CD4-positive, alpha-beta memory T cell (primary cell): ENCODE measurements at places on chromosomes 16 and 17. TPM values are rescaled to one million over a fixed set of nuclear protein-coding genes. Genes with fewer than 3 reads are reported as not detected.

CLEC18A gene
- 7.2 TPM for total RNA-seq

TNS4 gene
- total RNA-seq = 1.8 TPM

PYDC1 gene
- total RNA-seq = not detected

DNA sequence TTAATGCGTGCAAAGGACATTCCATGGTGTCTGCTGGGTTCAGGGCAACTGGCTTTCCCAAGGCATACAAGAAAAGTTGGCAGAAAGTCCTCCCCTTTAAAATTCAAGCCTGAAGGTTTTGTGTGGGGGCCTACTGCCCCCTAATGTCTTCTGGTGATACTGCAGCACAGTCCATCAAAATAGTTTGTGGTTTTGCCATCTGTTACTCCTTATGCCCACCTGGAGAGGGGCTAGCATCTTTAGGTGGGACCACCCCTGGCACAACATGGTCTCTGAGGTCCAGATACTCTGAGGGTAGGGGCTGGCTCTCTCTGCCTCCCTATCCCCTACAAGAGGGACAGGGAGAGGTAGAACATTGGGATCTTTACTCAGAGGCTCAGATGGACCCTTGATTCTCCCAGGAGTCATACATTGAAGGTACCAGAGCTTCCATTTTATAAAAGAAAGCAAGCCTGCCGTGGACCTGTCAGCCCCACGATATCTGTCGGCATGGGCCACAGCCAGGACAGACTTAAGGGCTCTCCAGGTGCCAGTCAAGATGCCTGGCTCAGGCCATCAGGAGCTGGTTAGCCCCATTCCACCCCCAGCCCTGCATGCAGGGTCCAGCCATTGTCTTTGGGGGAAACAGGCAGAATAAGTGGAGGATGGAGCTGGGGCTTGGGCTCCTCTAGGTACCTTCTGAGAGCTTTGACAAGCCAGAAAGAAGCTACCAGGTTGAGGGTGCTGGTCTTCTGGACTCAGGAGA, 6.3 kb downstream of the ESRP2 start:
- peak; percentile 53 for DNase-seq

- peak; percentile 28 for DNase-seq
Measured at GRCh38 chr17:59846394-59847165, 46.2 kb downstream of the TUBD1 start.
